Brain (organoid and tissue), 16 donors: ENCODE measurements at places on chromosomes 11 and 22.

- DNase-seq = peak; percentile 71
These were observed 480.5 kb downstream of the MIAT start for GRCh38 chr22:27137871-27138337.

GRCh38 chr22:37522482-37522881 lies 3.3 kb upstream of the CARD10 start:
- no peak for DNase-seq

DNA sequence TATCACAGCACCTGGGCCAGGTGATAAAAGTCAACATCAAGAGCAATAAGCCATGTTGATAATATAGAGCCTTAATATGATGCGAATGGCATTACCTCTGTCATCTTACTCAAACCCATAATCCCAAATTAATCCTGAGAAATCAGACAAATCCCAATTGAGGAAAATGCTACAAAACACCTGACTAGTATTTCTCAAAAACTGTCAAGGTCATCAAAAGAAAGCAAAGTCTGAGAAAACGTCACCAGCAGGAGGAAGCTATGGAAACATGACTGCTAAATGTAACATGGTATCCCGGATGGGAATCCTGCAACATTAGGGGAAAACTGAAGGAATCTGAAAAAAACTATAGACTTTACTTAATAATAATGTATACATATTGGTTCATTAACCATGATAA lies 29.6 kb downstream of the ASCL2 start:
- no peak for DNase-seq

- DNase-seq = peak; percentile 99
These were observed 34.8 kb upstream of the FZD4 start for GRCh38 chr11:86990031-86990430.

DNA sequence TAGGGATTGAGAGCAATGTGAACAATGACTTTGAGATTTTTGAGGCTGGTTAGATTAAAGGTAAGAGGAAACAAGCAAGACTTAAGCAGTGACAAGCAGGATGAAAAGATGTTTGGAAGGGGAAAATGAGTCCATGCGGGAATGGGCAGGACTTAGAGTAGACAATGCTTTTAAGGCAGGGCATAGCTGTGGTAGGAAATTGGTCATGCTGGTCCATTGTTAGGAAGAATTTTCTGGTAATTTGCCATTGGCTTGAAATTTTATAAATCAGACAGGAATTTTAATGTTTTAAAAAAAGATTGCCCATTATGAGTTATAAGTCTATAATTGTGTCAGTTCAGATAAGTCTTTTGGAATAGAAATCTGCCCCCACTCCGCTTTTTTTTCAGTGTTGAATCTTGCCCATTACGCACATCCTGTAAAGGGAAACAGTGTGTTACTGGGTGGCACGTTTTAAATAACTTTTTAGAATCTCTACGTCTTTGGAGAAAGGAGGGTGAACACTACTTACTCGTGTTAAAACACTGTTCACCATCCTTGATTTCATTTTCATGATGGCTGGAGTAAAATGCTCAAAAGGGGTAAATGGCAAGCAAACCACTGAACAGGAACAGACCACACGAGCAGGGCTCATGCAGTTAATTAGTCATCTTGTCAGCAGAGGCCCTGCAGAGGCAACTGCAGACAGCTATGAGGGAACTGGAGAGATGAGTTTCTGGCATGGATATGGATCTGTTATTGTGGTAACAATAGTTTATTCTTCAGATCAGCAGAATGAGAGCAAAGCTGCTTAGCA lies 25.0 kb downstream of the SWAP70 start:
- peak; percentile 41 for DNase-seq

- no peak for DNase-seq
These were observed 13.3 kb downstream of the PATZ1 start for GRCh38 chr22:31332886-31333285.

DNA sequence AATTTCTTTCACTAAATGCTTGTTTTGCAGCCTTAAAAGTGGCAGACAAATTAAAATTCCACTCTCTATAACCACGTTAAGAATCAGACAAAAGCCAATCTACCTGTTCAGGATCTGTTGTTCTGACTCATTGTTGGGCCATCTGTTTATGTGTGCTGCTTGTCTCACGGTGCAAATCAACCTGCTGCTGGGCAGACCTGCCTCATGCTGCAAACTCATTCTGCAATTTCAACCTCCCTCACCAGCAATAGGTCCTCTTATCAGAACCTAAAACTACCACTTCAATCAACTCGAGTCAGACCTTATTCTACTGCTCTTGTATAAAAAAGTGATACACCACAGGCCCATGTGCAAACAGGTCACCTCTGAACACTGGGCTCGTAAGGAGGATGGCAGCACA lies 75.1 kb downstream of the LARGE2 start:
- DNase-seq = no peak

DNA sequence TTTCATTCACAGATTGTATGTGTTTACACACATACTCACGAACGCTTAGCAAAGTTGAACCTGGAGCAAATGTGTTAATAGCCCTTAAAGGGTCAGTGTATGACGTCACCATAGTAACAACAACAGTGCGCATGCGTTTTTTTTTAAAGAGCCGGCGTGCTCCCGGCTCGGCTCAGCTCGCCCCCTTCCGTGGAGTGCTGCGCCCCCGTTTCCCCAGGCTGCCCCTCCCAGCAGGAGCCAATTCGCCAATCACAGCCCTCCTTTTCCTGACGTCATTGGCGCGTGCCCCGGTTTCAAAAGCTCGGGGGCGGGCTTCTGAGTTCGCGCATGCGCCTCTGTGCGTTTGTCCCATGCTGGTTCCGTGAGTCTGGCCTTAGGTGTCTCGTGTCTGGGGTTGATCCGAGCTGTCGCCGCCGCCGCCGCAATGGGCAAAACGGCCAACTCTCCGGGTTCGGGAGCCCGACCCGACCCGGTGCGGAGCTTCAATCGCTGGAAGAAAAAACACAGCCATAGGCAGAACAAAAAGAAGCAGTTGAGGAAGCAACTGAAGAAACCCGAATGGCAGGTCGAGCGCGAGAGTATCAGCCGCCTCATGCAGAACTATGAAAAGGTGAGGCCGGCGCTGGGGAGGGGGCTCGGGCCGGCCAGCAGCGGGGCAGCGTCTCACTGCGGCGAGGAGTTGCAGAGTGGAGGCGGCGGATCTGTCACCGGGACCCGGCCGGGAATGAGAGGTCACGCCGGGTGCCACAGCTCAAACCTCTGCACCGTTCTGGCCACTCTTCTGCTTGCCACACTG lies at the start of gene DDX10:
Gene DDX10 (plus strand): TSS at position 340 of the 796 bp plus-strand sequence. CDS start 85 bp downstream, at position 425.
- DNase-seq = peak; percentile 99

DNA sequence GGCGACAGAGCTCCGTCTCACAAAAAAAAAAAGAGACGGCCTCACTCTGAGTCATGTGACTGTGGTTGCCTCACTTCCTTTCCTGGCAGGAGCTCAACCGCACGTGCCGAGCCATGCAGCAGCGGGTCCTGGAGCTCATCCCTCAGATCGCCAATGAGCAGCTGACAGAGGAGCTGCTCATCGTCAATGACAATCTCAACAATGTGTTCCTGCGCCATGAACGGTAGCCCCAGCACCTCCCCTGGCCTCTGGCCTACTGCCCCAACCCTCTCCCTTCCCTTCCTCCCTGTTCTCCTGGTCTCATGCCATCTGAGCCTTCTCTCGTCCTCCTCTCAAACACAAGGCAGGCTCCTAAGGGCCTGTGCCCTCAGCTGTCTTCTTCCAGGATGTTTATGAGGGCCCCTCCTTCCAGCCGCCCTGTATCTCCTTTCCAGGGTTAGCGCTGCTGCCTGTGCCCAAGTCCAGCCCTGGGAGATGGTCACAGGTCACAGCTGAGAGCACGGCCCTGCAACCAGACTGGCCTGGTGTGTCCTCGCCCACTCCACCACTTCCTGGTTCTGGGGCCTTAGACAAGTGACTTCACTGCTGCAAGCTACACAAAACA lies 30.7 kb downstream of the TOM1 start:
- no peak for DNase-seq

DNA sequence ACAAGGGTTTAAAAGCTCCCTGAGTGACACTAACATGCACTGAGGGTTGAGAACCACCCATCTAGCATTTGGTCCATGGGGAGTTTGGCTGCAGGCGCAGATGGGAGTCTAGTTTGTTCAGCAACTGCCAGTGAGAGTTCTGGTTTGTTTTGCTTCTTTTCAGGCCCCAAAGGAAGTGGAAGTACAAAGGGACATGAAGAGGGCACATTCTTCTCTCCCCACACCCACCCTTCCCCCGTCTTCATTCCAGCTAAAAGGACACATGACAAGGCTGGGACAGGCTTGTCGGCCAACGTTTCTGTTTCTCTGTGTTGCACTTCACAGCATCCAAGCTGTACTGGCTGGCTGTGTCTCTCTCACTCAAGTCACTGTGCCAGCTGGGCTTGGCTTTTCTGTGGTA lies 8.2 kb upstream of the ENDOD1 start:
- peak; percentile 71 for DNase-seq

- DNase-seq = no peak
These were observed 120.8 kb downstream of the NECTIN1 start for GRCh38 chr11:119608201-119608600.

- no peak for DNase-seq
These were observed 18.1 kb downstream of the DUSP8 start for GRCh38 chr11:1553808-1554594.

- DNase-seq = no peak
These were observed 992 bp downstream of the LRFN4 start for GRCh38 chr11:66857927-66858185.

DNA sequence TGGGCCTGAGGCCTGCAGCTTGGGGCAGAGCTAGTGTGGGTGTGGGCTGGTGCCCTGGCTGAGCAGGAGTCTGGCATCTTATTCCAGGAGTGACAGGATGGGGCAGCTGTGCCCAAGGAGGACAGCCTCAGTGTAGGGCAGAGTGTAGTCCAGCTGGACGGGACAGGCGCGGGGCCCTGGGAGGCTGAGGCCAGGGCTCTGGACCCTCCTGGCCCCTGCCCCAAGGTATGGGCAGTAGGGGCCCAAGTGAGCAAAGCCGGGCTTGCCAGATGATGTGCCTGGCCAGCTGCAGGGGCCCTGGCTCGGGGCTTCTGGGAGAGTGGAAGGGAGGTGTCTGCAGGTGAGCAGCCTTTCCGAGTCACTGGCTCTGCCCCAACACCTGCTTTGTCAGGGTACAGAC lies 1190.9 kb downstream of the BRD1 start:
- DNase-seq = no peak

- no peak for DNase-seq
These were observed 30.1 kb upstream of the PARVB start for GRCh38 chr22:43994006-43994405.

- DNase-seq = no peak
These were observed 120.8 kb downstream of the CADM1 start for GRCh38 chr11:115383431-115383830.

DNA sequence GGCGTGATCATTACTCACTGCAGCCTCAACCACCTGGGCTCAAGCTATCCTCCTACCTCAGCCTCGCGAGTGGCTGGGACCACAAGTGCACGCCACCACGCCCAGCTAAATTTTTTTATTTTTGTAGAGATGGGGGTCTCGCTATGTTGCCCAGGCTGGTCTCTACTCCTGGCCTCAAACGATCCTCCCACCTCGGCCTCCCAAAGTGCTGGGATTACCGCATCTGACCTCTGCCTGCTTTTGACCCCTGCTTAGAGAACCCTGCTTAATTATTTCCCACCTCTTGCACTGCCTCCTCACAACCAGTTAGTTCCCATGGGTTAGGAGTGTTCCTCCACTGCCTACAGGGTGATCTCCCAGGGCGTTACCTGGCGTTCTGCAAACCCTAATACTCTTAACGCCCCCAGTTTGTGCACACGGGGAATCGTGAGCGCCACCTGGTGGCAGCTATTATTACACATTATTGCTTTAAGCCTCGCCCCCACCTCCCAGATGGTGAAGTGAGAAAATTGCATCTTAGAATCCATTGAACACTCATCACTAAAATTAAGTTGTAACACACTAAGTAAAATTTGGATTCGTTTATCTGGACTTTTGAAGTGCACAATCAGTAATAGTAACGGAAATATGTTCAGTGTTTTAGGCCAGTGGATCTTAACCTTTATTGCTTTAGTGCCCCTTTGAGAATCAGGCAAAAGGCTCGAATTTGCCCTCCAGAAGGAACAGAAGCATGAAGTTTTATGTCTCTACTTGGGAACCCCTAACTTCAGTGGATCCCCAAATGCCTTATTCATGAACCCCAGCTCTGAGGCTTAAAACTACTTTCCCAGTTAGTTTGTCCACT lies 61.4 kb upstream of the ASPHD2 start:
- peak; percentile 77 for DNase-seq

- no peak for DNase-seq
These were observed 193.5 kb downstream of the UVRAG start for GRCh38 chr11:76008474-76008873.

DNA sequence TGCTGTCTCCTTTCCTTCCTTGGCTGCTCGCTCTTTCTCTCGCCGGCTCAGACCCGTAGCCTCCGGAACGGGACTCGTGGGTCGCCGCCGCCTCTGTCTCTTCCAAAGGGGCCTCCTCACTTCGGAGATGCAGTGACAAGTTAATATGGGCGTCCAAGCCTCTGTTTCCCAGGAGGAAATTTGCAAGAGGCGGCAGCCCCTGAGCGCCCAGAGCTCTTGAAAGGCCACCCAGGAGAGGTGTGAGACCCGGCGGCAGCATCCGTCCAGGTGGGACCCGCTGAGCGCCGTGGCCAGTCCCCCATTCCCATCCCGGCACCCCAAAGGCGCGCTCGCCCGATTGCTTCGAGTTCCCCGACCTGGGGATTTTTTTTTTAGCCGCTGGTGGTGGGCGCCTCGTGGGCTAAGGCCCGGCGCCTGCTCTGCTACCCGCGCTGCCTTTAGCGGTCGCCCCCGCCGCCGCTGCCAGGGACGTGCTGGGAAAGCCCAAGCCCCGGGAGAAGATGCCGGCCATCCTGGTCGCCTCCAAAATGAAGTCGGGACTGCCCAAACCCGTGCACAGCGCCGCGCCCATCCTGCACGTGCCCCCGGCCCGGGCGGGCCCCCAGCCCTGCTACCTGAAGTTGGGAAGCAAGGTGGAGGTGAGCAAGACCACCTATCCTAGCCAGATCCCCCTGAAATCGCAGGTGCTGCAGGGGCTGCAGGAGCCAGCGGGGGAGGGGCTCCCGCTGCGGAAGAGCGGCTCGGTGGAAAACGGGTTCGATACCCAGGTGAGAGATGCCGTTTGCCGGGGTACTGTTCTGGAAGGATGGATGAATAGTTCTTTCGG lies 772 bp downstream of the NAV2 start:
- DNase-seq = peak; percentile 35
